SJCRH30 (cell line): ENCODE measurements at places on chromosomes 16 and 17. TPM values are rescaled to one million over a fixed set of nuclear protein-coding genes. Genes with fewer than 3 reads are reported as not detected.
A peak's percentile ranks its signal among the peaks of the same experiment; 100 is the strongest.

- DNase-seq, result no peak
Observed at GRCh38 chr16:30069611-30070462, 4.3 kb downstream of the ALDOA start.

GRCh38 chr17:66663041-66663606 lies 171.8 kb upstream of the CACNG5 start:
- DNase-seq, result no peak

GRCh38 chr17:74413491-74413890 lies 18.4 kb upstream of the GPRC5C start:
- no peak for DNase-seq

- DNase-seq, result no peak
Observed at GRCh38 chr16:50040710-50041109, 15.7 kb downstream of the CNEP1R1 start.

DNA sequence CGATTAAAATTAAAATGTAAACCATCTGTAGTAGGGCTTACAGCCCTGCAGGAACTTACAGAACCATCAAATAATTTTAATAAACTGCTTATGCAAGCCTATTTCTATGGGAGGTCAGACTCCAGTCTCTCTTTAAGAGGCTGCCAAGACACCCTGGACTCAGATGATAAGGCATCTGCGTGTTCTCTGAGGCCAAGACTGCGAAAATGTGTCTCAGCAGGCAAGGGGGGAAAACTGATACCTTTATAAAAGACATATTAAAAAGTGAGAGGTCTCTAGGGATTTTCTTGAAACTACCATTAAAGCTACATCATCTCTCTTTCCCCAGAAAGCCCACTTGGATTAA lies 32.2 kb downstream of the MPHOSPH6 start:
- DNase-seq, result no peak

KRT33A gene
- not detected in 2 replicates for total RNA-seq

DNA sequence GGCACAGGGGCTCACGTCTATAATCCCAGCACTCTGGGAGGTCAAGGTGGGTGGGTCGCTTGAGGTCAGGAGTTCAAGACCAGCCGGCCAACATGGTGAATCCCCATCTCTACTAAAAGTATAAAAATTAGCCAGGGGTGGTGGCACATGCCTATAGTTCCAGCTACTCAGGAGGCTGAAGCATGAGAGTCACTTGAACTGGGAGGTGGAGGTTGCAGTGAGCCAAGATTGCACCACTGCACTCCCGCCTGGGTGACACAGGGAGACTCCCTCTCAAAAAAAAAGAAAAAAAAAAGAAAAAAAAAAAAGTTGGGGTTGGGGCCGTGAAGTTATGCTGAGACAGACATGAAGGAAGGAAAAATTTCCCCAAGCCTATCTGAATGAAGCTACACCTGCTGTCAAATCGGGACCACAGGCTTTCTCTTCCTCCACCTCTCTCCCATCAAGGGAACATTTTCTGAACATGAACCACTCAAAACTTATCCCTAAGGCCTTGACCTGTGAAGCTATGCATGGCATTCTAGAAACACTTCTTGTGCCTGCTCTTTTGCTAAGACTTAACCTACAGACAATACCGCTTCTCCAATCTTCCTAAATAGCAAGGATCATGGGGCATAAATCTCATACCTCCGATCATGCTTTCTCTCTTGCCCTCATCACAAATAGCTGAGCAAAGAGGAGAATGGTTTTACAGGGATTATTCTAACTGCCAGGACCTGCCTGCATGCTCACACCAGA lies 88.6 kb downstream of the CYTH1 start:
- DNase-seq, result no peak

DNA sequence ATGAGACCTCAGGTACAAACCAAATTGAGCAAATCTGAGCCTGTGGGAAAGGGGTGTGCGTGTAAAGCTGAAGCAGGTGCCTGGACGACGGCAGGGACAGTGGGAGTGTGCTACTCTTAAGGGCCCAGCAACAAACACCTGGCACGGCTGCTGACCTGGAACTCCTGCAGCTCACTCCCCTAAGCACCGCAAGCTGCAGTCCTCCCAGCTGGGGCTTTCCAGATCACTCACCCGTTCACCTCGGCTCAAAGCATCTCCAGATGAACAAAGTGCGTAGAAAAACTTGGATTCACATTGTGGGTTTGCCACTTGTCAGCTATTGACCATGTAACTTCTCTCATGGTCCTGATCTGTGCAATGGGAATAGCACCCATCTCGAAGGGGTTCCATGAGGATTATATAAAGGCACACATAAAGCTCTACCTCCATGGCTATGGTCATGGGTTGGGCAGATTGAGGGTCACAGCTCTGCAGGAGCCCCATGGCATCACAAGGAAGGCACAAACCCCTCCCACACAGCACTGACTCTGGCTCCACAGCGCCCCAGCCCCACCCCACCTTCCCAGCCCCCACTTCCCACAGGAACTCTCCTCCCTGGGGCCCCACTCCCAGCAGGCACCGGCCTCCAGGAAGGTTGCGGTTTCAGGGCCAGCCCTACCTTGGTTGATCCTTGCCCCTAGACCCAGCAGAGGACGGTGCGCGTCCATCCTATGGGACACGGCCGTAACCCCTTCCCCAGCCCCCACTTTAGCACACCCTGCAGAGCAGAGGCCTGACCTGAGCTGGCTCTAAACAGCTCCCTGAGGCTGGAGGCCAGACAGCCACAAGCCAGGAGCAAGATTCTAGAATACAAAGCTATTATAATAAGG lies 21.9 kb downstream of the ST3GAL2 start:
- no peak for DNase-seq

DNA sequence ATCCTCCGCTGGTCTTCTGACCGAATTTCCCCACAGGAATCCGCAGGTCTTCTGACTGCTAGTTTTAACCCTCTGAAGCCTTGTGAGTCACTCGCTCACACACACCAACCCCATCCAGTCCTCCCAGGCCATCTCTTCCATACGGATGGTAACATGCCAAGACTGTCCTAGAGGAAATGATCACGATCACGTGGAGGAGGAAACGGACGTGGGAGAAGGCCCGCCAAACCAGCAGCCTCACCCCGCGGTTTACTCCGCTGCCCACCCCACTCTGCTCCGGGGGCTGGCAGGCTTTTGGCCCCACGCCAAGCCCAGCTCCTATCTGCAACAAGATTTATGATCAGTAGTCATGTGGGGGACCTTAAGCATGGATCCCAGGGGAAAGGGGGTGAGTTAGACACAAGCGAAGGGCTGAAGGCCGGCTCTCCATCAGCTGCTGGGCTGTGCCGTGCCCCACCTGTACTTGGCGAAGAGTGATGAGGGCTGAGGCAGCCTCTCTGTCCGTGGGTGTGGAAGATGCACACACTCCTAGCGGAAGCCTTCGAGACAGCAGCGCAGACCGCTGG lies 1.5 kb upstream of the FAAP100 start:
- peak; percentile 83 for DNase-seq

CCL7 gene
- total RNA-seq, result not detected in 2 replicates

GRCh38 chr17:80862481-80862961 lies 129.1 kb upstream of the CHMP6 start:
- peak; percentile 39 for DNase-seq

GRCh38 chr17:63124536-63124935 lies 158.5 kb downstream of the TANC2 start:
- DNase-seq, result no peak

- no peak for DNase-seq
Observed at GRCh38 chr17:20954794-20955193, 88.0 kb downstream of the USP22 start.

DNA sequence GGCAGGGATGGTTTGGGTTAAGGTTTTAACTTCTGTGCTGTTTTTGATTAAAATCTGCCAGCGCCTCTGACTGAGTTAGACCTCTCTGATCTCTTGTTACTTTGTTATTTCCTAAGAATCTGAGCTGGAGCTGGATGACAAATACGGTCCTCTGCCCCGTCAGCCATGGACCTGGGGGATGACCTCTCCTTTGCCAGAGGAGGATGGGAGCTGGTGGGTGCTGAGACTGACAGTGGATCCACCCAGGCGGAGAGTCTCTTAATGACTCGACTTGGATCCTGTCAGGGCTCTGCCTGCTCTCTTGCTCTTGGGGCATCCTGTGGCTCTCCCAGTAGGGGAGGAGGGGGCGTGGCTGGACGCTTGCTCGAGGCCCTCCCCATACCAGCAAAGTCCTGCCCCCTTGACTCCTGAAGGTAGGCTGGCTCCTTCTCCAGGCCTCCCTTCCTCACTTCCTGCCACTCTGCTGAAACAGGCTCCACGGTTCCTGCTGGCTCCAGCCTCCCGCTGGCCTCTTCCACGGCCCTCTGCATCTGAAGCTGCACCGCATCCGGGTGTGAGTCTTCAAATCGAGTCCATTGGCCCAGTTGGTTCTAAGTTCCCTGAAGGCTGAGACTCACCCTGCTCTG lies 24.8 kb upstream of the MAP3K14 start:
- peak; percentile 80 for DNase-seq

DNA sequence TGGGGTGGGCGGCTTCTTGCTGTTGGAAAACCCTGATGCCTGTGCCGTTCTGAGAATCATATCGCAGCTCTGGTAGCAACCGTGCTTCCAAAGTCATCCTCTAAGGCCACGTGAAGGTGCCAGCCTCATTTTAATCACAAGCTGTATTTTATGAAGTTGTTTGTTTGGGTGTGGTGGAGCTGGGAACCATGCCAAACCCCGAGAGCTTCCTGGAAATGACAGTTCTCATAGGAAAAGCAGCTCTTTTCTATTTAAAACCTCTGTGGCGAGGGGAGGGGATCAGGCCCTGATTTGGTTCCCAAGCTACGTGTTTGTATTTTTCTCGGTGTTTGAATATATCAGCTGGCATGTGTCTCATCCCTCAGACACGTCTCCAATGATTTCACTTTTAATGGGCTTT lies 21.7 kb downstream of the KNOP1 start:
- peak; percentile 57 for DNase-seq

DNA sequence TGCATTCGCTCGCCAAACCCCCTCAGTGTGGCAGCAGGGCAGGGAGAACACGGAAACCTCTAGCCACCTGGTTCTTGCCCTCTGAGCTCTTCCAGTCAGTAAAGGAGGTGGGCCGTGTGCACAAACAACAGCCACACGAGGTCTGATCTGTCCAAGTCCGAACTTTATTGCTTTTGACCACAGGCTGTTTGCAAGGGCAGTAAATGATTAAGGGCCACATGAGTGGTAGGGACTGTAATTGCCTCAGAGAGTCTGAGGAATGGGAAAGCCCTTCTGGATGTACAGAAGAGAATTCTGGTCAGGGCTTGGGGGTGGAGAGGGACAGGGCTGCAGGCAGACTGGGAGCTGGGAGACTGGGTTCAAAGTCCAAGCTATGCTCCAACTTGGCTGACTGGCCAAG lies 75.7 kb upstream of the LHX1 start:
- DNase-seq, result no peak

PDE6G gene
- total RNA-seq, result 0.13 and 0.34 TPM in 2 replicates

GRCh38 chr17:18851201-18851600 lies 6.7 kb upstream of the PRPSAP2 start:
- DNase-seq, result no peak

GRCh38 chr17:38436386-38436785 lies 8.1 kb downstream of the ARHGAP23 start:
- DNase-seq, result no peak

TRIM47 gene
- 8.1 and 9.9 TPM in 2 replicates for total RNA-seq

- no peak for DNase-seq
Observed at GRCh38 chr17:70750983-70751382, 581.7 kb downstream of the KCNJ2 start.

- DNase-seq, result no peak
Observed at GRCh38 chr17:50189550-50190292, 11.7 kb downstream of the COL1A1 start.

DNA sequence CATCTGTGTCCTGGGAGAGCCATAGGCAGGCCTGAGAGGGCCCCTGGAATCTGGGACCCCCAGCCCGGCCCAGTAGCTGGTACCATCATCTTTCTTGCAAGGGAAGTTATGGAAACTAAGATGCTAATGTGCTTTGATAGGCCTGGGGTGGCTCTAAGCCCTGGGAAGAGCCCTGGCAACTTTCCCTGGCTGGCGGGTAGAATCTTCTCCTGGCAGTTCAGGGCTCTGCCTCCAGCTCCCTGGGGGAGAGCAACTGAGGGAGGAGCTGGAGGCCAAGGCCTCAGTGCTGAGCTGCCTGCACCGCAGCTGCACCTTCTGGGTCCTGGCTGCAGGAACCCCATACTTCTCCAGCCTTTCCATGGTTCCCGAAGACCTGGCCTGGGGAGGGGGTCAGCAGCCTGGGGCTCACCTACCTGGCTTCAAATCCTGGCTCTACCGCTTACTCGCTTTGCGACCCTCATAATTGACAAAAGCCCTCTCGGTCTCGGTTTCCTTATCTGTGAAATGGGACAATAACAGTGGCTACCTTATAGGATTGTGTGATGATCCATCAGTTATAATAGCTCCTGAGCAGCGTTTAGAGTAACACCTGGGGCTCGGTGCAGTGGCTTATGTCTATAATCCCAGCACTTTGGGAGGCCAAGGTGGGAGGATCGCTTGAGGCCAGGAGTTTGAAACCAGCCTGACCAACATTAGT lies 333.7 kb downstream of the SEC14L1 start:
- no peak for DNase-seq

DNA sequence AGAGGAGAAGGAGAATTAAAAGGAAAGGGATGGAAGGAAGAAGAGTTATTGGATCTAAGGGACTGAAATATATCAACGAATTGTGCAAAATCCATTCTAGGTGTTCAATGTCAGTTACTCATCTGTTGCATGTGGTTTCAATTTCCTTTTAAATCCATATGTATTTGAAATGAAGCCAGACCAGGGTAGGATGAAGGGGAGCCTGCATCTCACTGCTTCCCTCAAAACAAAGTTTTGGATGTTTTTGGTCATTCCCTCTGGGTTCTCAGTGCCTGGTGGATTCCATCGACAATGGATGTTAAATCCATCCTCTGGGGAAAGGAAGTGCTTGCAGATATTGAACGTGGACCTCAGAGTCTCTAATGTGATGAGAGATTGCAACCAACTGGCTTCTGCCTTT lies 103.5 kb upstream of the XYLT1 start:
- DNase-seq, result no peak

GRCh38 chr16:10297341-10298006 lies 88.4 kb upstream of the ATF7IP2 start:
- DNase-seq, result no peak

TBC1D3C gene
- total RNA-seq, result 0.66 and 1.0 TPM in 2 replicates

DNA sequence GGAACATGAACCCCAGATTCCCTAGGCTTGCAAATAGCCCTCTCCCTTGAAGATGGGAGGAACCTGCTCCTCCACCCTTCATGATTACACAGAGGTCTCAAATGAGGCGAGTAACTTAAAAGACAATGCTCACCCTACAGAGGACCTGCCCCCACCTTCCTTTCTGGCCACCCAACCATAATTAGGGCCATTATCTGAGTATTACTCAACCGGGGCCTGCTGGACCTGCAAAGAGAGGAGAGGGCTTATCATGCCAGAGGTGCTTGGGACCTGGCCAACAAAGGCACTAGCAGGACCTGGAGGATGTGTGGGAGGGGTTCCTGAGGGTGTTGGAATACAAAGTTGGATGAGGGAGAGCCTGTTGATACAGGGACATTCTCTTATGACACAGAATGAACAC lies 42.4 kb downstream of the RNF157 start:
- no peak for DNase-seq

HOXB1 gene
- total RNA-seq, result not detected in 2 replicates
